ENCODE measurements at places on chromosomes 7 and 10.

GRCh38 chr10:70590655-70591416, 11.7 kb downstream of the PRF1 start:
- DNase-seq: no peak

GRCh38 chr10:19169684-19170083, 121.1 kb downstream of the MALRD1 start:
- no peak for DNase-seq

DNA sequence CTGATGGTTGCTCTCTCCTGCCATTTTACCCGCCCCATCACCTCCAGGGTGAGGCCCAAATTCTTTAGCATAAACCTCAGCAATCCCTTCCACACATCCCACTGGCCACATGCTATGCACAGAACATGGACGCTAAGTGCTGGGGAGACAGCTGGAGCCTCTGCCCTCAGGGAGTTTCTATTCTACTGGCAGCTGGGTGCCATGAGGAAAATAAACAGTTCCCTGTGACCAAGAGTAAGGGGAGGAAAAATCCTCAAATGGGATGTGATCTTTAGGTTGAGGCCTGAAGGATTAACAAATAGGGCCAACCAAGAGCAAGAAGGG, 1.2 kb downstream of the PARP12 start:
- DNase-seq: no peak

- DNase-seq: no peak
These were observed 349.7 kb upstream of the NRP1 start for GRCh38 chr10:33684211-33684611.

GRCh38 chr7:139808427-139808826, 20.6 kb upstream of the TBXAS1 start:
- DNase-seq: no peak

GRCh38 chr7:22989643-22990587, 24.0 kb downstream of the HYCC1 start:
- no peak for DNase-seq

DNA sequence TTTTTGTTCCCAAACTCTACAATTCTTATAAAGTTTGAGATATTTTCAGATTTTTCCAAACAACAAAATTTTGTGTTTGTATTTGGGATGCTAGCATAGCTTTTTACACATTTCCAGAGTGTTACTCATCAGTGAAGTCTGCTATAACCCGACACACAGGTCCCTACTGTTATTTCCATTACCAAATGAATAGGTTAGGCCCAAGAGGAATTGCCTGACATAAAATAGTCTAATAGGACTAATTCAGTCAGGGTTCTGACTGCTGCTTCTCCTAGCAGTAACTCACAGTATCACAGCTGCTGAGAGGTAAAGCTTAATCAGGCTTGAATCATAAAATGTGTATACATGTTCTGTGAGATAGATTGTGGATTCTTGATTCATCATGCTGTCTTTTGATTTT, 49.1 kb upstream of the STRIP2 start:
- DNase-seq: no peak

- no peak for DNase-seq
These were observed 74.4 kb downstream of the CYTH3 start for GRCh38 chr7:6197801-6198551.

GRCh38 chr7:5702876-5703571, 78.4 kb downstream of the RNF216 start:
- DNase-seq: no peak

- no peak for DNase-seq
These were observed 160.6 kb upstream of the YAE1 start for GRCh38 chr7:39405581-39405980.

DNA sequence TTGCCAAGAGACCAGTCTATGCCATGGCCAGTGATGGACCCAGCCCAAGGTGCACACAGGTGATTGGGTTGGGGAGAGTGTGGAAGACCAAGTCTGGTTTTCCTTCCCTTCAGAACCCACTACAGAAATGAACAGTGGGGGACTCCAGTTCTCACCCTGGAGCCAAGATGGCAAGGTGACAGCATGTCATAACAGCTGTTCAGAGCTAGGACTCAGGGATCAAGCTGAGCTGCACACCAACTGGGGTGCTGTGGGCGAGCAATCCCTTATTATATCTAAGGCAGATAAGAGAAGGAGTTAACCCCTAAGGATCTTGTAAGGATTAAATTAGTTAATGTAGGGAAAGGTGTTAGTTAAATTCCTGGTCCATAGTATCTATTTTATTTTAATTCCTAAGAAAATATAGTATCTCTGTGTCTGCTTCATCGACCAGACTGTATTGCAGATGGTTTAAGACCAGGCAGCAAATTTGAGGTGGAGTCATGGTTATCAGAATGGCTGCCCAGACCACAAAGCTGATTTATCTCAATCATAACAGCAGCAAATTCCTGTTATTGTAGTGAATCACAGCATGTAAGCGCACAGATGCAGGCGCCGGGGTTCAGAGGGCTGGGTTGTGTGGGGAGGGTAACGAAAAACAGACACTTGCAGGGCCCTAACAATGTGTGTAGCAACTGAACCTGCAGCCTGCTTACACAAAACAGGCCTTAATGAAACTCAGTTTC, 208.7 kb upstream of the ZNF32 start:
- peak; percentile 66 for DNase-seq

- no peak for DNase-seq
These were observed 36.3 kb downstream of the POT1 start for GRCh38 chr7:124893140-124893827.

- DNase-seq: no peak
These were observed 85.9 kb downstream of the FRMD4A start for GRCh38 chr10:14244801-14245211.

- no peak for DNase-seq
These were observed 98.1 kb upstream of the STK17A start for GRCh38 chr7:43484678-43485395.

DNA sequence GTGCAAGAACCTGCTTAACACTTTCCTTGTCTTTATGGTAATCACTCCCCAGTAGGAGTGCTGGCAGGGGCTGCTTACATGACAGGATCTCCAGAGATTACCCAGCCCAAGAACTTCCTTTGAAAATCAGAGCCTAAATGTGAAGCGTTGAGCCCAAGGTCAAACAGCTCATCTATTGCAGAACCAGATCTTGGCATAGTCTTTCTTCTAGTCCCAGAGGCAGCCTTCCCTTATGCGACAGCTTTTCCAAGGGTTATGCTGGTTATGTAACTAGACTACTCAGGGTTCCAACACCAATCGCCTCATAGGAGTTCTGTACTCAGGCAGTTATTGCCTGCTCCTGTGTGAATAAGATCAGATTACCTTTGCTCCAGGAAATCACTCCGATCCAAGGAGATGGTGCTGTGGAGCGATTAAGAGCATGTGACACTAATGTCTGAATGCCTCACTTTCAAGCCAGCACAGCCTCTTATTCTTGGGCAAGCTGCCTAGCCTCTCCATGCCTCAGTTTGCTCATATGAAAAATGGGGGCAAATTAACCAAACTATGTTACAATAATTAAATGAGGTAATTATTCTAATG, 8.4 kb upstream of the LGI1 start:
- DNase-seq: no peak

GRCh38 chr7:27364344-27364758, 121.7 kb downstream of the EVX1 start:
- DNase-seq: peak; percentile 20

GRCh38 chr10:127976286-127976685, 69.4 kb downstream of the PTPRE start:
- no peak for DNase-seq

- DNase-seq: no peak
These were observed 12.1 kb upstream of the ZNF107 start for GRCh38 chr7:64653721-64654401.

DNA sequence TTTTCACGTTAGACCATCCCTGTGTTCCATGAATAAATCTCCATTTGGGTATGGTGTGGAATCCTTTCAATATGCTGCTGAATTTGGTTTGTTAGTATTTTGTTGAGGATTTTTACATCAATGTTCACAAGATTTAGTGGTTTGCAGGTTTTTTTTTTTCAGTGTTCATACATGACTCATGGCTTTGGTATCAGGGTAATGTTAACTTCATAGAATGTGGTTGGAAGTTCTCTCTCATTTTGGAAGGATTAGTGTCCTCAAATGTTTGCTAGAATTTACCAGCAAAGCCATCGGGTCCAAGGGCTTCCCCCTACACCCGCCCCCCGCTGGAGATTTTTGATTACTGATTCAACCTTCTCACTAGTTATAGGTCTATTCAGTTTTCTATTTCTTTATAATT, 398.0 kb downstream of the NXPH1 start:
- DNase-seq: no peak

DNA sequence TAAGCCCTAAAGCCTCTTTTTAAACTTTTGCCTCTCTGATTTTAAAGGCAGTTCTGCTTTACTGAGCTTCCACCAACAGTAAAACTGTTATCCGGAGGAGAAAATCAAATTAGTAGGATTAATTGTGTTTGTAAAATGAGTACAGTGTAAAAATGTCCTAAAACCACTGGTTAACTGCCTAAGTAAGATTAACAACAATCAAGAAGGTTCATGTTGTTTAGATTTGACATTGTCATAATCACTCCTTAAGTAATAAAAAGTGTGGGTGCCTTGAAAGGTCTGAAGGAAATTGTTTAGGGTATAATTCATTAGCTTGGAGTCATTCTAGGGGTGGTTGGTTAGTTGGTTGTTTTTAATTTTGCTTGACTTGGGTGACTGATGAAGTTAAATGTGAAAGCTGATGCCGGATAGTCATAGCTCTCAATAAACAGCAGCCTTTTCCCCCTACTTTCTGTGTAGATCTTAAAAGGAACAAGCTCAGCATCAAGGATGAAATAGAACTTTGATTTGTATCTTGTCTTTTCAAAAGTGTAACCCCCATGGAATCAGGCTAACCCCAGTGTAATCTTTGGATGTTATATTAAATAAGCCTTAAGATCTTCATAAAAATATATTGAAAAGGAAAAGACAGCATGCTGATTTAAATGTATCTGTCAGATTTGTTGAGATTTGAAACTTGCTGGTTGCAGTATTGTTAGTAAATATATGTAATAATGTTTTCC, 148.3 kb downstream of the ARID5B start:
- DNase-seq: no peak

GRCh38 chr7:139725077-139725476, 52.7 kb downstream of the HIPK2 start:
- peak; percentile 70 for DNase-seq

GRCh38 chr10:67045404-67045803, 119.6 kb downstream of the LRRTM3 start:
- no peak for DNase-seq

GRCh38 chr7:79787623-79788022, 334.2 kb upstream of the MAGI2 start:
- no peak for DNase-seq

- DNase-seq: no peak
These were observed 23.5 kb upstream of the TNPO3 start for GRCh38 chr7:129078455-129078854.

DNA sequence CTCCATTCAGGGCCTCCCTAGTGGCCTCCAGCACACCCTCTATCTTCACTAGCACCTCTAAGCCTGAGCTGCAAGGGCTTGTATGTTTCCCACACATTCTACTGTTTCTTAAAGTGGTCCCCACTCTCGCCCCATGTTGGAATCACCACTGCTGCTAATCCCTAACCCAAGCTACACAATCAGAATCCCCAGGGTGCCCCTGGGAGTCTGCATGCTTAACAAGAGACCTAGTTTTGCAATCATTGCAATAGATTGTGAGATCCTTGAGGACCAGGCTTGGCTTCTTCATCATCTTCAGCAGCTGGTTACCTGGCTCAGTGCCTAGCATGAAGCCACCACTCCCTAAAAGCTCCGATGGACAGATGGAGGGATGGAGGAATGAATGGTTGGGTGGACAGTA, 113.9 kb downstream of the MYOF start:
- no peak for DNase-seq

GRCh38 chr7:155263581-155264143, 34.0 kb upstream of the INSIG1 start:
- DNase-seq: no peak

DNA sequence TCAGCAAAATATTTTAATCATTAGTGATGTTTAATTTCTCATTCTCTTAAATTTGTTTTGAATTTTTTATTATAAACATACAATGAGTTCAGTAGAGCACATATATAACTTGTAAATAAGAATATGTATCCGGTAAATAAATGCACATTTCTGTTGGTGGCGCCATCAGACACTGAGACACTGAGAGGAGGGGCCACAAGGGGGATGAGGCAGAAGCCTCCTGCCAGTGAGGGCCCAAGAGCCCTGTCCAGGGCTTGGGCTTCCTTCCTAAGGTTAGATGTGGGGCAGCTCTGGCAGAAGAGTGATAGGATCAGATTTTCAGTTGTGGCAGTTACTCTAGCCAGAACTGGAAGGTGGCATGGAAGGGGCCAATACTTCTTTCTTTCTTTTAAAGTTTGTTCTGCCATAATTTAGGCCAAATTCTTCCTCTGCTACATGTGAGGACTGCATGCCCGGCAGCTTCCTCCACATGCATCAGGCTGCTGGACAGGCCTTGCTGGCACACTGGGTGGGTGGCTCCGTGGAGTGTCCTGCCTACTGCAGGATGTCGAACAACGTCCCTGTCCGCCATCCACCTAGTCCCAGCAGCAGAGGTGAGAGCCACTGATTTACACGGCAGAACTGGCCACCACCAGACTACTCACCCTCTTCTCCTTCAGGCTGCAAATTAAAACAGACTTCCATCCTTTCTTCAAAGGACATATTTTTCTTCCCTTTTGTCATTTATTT, 13.2 kb downstream of the PTPRN2 start:
- DNase-seq: no peak

GRCh38 chr7:139773371-139773770, 4.4 kb downstream of the HIPK2 start:
- DNase-seq: no peak

- no peak for DNase-seq
These were observed 2.7 kb downstream of the FRAT1 start for GRCh38 chr10:97321804-97322190.

DNA sequence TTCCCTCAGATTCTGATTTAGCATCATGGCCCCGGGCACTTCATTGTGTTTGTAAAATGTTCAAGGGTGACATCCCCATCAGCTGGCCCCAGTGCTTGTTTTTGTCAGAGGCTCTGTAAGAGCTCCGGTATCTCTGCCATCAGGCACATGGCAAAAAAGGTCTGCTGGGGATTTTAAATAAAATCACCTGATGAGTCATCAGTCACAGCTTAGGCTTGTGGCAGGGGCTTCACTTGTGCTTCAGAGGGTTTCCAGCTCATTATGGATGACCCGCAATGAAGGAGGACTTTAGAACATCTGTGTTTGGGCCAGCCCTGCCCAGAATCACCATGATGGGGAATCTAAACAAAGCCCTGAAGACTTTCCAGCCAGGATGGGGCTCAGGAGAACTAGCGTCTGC, 259.9 kb downstream of the ZEB1 start:
- DNase-seq: no peak

- no peak for DNase-seq
These were observed 15.9 kb upstream of the AKR1E2 start for GRCh38 chr10:4810092-4810491.

GRCh38 chr7:2051707-2052656, 180.8 kb downstream of the MAD1L1 start:
- DNase-seq: no peak

Measured in AG04450 (cell line).